ENCODE measurements at places on chromosomes 6 and 20.

- no peak for DNase-seq
Observed at GRCh38 chr6:79064635-79065034, 13.4 kb downstream of the PHIP start.

DNA sequence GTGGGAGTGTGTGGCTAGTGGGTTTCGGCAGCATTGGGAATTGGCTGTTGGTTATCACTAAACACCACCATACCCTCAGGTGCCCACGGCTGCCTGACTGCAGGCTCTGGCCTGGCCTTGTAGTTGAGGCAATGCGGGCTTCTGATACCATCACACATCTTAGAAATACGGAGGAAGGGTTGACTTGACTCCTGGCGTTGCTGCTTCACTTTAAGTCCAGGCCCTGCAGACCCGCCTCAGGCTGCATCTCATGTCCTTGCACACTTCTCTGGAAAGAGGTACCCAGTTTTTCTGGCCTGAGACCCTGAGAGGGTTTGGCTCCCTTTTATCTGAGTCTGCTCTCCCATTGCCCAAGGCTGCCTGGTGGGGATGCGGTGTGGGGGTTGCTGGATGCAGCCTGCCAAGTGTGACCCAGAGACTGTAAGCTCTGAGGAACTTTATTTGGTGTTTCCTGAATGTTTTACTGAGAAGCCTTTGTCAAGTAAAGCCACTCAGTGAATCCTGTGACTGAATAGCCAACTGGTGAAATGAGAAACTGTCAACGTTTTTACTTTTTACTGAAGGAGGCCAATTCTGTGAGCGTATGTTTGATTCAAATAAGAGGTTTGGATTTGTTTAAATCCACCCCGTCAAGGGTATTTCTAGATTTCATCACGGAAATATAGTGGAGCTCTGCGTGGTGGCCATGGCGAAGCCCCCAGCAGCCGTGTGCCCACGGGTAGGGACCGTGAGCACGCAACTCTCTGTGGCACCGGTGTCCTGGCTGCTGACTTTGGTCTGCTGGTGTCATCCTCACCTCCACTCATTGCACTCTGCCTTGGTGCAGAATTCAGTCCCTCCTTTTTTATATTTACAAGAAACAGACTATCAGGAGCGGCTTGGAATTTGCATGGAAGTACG is 160.1 kb downstream of the DTNBP1 start:
- no peak for DNase-seq

DNA sequence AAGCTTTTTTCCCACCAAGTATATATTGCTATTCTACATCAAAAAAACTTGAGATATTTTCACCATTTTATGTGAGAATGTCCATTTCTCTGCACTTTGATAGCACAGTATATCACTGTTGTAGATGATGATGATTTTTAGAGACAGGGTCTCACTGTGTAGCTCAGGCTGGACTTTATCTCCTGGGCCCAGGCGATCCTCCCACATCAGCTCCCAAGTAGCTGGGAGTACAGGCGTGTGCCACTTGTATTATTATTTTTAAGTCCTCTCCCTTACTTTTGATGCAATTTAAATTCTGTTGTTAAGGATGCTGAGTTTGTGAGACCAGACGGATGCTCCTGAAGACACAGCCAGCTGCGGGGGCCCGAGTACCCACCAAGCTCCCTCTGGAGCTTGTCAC is 326.8 kb downstream of the QKI start:
- DNase-seq: no peak

DNA sequence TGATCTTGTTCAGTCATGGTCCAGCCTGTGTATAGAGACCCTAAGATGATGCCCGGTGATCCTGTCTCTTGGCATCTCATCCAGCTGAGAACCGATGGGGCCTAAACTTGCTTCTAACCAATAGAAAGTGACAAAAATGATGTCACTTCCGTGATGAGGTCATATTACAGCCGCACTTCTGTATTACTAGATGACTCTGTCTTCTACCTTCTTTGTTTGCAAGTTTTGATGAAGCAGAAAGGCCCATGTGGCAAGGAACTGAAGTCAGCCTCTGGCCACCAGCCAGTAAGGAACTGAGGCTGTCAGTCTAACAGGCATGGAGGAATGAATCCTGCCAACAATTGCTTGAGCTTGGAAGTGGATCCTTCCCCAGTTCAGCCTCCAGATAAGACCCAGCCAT is 32.8 kb upstream of the HLA-C start:
- DNase-seq: no peak

- DNase-seq: no peak
Observed at GRCh38 chr6:12203001-12203400, 87.2 kb upstream of the EDN1 start.

DNA sequence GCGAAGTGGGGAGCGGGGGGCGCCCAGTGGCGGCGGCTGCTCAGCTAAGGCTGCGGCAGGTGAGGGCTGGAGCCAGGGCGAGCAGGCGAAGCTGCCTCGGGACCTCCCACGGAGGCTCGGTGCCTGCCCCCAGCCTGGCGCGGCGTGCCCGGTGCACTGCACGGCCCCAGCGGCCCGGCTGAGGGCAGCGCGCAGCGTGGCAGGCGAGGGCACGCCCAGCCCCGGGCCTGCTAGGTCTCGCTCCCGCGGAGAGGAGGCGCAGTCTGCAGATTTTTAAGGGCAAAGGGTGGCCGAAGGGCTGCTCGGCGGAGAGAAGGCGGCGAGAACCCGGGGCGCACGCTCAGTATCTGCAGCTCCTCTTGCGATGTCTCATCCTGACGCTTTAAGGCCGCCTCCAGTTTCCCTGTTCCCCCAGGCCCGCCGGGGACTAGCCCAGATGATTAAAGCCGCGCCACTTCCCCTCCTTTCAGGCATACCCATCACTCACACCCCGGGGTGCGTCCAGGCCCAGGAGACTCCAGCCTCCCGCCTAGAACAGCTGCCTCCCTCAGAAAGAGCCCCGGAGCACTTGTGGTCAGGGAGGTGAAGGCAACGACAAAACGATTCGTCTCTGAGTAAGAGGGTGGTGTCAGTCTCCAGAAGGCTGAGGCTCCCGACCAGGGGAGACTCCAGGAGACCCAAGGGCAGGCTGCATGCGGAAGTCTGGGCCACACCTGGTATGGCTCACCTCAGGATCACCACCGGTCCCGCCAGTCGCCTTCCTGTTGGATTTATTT is at the start of gene FERMT1:
TSS of gene FERMT1 (minus strand) at position 158 of the 776 bp plus-strand sequence. CDS start 3,476 bp downstream, outside the sequence.
- no peak for DNase-seq

- no peak for DNase-seq
Observed at GRCh38 chr20:11084508-11084907, 410.7 kb upstream of the JAG1 start.

GRCh38 chr20:26208296-26209091 is 511.8 kb upstream of the ZNF337 start:
- no peak for DNase-seq

GRCh38 chr20:44781791-44782190 is 28.6 kb downstream of the RIMS4 start:
- DNase-seq: no peak

GRCh38 chr6:158391276-158391675 is 79.0 kb downstream of the TULP4 start:
- DNase-seq: no peak

DNA sequence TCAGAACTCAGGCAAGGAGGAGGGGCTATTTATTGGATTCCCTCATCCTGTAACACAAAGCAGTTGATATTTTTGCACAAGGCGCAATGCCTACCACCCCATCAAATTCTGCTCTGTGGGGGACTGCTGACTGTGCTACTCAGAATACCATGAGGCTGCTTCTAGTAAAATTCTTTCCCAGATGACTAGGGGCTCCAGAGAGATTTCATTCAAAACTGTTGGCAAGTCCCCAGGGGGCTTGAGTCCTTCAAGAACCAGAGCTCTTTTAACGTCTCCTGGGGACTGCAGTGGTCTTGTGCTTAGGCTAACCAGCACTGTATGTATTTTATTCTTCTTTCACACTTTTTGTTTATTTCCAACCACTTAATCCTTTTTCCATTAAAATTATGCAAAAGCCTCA is 365.9 kb upstream of the AGPAT4 start:
- DNase-seq: no peak

- no peak for DNase-seq
Observed at GRCh38 chr20:8401556-8401955, 269.5 kb downstream of the PLCB1 start.

- DNase-seq: no peak
Observed at GRCh38 chr6:165325609-165326008, 16.2 kb upstream of the C6orf118 start.

GRCh38 chr6:33164665-33165373 is 27.4 kb downstream of the COL11A2 start:
- DNase-seq: no peak

DNA sequence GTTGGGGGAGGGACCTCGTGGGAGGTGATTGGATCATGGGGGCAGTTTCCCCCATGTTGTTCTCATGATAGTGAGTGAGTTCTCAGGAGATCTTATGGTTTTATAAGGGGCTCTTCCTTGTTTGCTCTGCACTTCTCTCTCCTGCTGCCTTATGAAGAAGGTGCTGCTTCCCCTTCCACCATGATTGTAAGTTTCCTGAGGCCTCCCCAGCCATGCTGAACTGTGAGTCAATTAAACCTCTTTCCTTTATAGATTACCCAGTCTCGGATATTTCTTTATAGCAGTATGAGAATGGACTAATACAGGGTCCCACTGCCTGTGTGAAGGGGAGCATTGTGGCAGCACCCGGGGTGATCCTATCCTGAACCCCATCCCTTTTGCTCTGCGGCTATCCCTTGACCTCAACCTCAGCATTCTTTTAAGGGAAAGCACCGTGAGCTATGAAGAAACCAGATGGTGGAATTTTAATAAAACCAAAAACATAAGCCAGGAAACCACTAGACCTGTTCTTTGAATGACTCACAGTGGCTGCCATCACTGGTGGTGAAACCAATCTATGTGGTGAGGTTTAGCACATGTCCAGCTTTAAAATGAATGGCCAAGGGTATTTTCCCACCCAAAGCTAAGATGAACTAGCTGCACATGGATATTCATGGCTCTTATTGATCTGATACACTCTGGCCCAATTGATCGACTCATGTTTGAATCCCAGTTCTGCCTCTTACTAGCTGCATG is 62.2 kb downstream of the ZDHHC14 start:
- no peak for DNase-seq

DNA sequence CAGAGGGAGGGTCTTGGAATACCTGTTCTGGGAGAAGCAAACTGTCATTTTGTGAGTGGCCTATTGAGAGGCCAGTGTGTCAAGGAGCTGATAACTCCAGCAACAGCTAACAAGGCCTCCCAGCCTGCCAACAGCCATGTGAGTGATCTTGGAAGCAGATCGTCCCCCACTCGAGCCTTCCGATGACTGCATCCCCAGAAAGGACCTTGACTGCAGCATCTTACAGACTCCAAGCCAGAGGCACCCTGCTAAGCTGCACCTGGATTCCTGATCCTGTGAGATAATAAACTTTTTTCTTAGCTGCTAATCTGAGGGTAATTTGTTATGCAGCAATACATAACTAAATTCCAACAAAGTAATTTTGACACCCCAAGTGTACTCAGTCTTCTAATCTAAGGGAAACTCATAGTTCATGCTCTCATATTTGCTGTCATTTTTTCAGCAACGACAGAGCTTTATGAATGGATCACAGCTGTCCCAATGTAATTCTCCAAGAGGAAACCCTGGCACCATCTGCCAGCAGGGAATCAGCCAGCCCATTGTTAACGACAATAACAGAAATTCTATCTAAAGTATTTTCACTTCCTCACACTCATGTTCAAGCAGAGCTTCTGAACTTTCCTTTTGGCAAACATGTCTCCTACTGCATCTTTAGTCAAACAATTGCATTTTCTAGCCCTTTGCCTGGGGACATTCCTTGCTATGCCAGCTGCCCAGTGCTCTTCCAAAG is 470.2 kb upstream of the BTBD3 start:
- no peak for DNase-seq

- DNase-seq: no peak
Observed at GRCh38 chr6:117591405-117591804, 10.9 kb downstream of the GOPC start.

- DNase-seq: no peak
Observed at GRCh38 chr6:38637756-38638155, 2.0 kb downstream of the BTBD9 start.

Data from Jurkat, Clone E6-1 (cell line).